ENCODE measurements at places on chromosomes 1 and 21.

DNA sequence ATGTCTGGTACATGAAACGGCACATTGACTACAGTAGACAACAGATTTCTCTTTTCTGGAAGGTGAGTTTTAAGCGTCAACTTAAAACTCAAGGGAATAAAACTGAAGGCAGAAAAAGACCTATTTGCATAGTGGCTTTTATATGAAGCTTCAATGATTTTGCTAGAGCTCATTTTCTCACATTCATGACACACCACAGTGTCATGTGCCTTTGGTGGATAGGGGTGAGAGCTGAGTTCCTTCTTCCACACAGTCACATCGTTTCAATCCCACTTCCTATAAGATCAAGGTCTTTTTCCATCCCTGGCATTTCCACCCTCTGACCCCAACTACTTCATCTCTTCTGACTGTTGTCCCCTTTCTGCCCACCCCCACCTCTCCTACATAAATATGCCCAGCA lies 31.0 kb downstream of the IL12RB2 start:
- no peak for DNase-seq

DNA sequence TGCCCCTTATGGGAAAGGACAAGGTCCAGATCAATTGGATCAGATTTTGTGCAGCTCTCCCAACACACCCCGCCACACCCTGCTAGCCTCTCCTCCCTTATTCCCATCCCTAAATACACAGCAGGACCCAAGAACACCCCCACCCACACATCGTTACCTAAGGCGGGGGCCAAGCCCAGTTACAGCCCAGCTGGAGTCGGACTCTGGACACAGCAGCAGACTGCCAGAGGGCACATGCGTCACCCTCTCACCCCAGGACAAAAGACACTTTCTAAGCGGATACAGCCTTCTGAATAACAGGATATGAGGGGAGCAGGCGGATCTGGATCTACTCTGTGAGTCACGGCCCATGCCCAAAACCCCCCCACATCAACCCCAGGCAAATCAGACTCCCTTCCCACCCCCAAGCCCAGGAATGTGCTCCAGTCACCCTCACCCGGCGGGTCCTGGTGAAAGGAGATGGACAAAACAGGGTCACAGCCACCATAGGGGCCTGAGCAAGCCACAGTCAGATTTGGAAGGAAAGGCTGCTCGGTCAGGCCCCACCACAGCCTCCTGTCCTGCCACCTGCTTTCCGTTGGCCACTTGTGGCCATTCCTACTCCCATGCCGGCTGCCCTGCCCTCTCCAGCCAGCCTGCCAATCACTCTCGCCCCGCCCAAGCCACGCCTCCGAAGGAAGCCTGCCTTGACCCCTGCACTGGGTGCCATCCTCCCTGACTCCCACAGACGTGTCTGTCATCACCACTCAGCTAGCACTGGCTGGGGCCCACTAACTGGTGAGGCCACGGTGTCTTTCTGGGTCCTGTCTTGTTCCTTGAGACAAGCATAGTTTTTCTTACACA lies 4.0 kb downstream of the S100A16 start:
- DNase-seq, result no peak

DNA sequence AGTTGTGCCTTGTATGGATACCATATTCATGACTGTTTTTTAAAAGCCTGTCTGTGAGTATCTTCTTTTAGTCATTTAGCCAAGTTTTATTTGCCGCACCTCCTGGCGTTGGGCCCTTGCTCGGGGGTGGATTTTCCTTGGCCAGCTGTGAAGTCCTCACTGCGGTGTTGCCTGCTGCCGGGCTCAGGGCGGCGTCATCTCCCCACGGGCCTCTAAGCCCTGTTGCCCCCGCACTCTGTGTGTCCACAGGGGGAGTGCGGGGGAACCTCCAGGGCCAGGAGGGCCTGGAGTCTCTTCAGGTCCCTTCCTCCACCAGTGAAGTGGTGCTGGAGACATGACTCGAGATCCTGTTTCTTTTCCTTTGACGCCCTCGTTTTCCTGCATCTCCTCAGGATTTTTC lies 65.8 kb upstream of the DIP2A start:
- no peak for DNase-seq

DNA sequence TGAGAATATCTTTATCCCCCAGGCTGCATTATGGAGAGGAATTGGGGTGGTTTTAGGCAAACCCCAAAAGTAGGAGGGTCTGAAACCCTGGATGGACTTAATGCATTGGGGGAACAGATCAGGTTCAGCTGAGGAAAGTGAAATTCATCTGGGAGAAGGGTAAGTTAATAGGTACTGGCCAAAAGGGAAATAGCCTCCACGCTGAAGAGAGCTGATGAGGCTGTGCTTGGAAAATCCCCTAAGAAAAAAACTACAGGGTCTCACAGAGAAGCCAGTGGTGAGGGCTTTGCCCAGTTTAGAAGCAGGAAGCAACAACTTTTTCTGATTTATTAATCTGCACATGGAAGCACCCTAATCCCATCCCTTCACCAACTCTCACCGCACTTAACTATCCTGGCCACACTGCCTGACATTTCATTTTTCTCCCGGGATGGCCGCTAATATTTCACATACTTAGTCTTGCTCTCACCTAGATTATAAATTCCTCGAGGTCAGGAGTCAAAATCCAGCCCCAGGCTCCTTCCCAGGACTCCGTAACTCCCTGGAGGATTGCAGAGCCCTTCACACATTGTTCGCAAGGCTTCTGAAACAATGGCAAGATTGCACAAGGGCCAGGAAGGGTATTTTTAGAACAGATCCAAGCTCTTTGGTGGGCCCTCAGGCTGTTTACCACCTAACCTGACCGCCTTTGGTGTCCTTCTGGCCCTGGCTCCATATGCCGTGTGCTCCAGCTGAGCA lies 60.9 kb upstream of the TARBP1 start:
- DNase-seq, result no peak

DNA sequence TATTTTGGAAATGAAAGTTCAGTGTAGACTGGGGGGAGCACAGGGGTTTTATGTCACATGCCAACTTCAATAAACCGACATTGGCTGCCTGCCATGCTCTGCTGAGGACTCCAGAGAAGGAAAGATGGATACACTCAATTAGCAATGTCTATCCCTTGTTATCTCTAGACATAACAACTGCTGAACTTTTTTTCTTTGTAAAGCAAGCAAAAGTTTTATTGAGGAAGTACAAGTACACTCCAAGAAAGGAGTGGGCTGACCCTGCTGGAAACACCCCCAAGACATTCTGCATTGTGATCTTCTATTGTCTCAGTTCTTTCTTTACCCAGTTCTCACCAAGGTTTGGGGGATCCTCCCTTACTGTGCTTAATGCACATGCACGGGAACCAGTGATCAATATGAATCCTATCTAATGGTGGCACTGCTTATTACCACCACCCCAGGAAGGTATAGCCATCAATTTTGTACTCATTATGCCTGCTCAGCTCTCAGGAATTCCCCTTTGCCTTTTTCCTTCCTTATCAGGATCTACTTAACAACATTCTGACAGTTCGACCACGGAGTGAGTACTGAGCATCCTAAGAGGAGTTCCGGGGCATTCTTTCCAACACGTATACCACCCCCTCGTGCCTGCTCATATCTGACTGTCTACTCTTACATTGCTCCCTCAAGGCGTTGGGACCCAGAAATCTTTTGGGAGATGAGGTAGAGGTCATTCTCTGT lies 28.7 kb downstream of the SYNJ1 start:
- DNase-seq, result no peak

DNA sequence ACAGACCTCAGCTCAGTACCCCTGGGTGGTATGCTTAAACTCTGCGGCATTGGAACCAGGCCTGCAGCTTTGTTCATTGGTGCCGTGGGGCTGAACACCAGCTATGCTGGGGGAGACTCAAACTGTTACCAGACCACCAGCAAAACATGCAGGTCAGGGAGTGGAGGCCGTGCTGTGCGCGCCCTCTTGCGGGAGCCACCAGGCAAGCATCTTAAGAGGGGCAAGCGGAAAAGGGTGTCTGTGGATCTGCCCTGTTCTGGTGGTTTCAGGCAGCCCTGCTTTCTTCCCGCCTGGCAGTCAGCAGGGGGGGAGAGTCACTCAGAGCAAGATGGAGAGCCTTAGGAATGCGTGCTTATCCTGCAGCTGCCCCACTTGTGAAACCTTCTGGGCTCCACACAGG lies 276.9 kb upstream of the ZRANB2 start:
- no peak for DNase-seq

DNA sequence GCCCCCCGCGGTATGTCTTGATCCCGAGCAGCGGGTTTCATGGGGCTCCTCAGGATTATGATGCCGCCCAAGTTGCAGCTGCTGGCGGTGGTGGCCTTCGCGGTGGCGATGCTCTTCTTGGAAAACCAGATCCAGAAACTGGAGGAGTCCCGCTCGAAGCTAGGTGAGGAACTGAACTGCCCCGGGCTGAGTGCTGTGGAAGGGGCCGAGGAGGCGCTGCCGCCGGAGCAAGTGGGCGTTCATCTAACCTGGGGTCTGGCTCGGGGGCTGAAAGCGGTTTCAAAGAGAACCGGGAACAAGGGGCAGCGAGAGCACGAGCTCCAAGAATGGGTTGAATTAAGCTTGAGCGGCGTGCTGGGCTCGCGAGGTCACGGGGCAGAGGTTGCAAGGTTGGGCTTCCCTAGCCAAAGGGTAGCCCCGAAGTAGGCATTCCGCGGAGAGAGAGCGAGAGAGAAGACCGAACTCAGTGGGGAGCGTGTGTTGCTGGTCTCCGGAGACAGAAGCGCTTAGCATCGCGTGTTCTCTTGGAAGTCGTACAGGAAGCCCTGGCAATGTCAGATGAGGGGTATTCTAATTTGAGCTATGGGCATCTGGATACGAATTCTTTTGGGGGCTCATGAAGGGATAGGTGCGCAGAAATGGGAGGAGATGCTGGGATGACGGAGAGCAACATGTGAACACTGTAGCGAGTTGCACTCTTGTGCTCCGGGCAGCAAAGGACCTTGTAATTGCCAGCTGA lies 732 bp downstream of the HS2ST1 start:
- peak; percentile 19 for DNase-seq

DNA sequence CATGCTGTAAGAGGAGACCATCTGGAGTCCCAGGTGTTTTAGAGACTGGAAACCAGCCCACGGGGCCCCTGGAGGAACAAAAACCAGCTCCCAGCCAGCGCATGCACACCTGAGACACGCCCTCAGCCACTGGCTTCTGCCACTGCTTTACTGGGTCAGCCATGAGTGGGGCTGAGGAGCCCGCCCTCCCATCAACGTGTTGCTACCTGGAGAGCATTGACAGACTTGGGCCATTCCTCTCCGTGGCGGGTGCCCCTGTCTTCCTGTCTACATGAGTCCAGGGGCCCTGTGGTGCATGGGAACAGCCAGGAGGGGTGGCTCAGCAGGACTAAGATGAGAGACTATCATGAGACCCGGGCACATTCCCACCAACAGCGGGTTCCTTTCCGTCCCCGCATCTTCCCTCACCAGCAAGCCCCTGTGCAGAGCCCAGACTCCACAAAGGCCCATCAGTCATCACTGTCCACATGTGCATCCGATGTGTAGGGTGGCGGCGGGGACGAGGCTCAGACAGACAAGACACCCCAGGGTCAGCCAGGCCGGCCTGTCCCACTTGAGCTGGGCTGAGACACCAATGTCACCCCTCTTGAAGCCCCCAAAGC lies 45.4 kb upstream of the POFUT2 start:
- no peak for DNase-seq

- no peak for DNase-seq
Observed at GRCh38 chr1:43526002-43526401, 4.7 kb upstream of the PTPRF start.

DNA sequence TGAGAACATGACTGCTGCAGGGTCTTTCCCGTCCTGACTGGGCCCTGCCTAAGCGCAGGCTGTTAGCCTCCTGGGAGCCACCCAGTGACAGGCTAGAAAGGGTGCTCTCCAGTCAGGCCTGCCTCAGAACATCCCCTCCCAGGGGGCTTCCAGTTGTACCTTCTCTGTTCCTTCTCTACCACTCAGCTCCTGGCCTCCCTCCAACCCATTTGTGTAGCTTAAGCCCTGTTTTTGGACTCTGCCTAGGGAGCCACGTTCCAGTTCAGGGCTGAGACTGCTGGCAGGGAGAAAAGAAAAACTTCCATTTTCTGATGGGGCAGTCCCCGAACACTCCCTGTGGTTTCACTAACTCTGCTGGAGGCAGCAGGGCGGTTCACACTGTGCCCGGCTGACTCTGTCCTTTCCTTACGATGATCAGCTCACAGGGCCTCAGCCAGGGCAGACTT lies 15.3 kb upstream of the POU3F1 start:
- no peak for DNase-seq

GRCh38 chr1:159953536-159954515 lies at the start of gene SLAMF9:
TSS of gene SLAMF9 (minus strand) at chr1:159954237. CDS start at chr1:159954137, 100 bp downstream.
- no peak for DNase-seq

DNA sequence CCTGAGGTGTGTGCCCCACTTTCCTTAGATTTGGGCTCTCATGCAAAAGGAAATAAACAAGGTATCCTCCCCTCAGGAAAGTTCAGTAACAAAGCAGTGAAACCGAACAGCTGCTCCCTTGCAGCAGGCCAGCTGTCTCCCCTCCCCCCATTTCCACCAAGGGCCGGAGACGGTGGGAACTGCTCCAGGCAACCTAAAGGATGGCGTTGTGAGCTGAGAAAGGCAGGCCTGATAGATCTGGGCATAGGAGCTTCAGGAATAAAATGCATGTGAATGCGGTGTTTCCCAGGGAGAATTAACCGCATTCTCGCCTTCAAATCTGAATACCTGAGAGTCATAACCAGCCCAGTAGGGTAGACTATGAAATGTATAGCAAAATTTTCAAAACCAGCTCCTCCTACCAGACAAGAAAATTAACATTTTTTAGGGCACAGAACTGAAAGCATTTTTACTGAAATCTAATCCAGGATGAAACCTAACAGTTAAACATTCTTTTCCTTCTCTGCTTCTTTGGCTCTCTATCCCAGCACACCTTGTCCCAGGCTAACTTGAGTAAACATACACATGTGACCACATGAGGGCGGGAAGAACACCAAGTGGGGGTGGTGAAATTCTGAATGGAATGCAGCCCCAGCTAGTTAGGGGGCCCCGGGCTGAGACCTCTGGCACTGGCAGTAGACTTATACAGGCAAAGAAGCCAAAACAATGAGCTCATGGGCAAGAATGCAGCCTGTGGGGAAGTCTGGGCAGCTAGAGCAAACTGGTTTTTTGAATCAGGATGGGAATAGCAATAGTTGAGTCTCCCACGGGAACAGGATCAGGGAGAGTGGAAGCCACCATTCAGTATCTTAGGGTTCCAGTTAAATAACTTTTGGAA lies 11.5 kb downstream of the MCL1 start:
- no peak for DNase-seq

- no peak for DNase-seq
Observed at GRCh38 chr21:42437786-42438185, 34.1 kb downstream of the UBASH3A start.

DNA sequence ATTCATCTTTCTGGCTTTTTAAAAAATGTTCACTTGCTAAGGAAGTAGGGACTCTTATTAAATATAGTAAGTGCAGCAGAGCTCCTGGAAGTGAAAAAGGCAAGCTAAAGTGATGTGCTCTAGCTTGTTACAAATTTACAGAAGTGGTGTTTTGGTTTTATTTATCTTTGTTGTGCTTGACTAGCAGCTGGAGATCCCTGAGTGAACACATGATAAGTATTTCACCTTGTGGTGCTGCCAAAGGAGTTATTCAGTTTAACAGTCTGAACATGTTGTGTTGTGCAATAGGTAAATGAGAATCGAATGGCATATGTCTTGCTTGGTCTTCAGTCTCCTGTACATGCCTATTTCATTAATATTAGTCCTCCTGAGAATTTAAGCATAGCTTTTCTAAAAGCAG lies 315.7 kb downstream of the TPR start:
- no peak for DNase-seq

GRCh38 chr1:182217071-182217470 lies 155.6 kb upstream of the ZNF648 start:
- DNase-seq, result no peak

GRCh38 chr1:161382214-161383019 lies 14.7 kb upstream of the CFAP126 start:
- no peak for DNase-seq

- DNase-seq, result no peak
Observed at GRCh38 chr21:37436174-37436573, 69.6 kb downstream of the DYRK1A start.

Data from stimulated activated CD8-positive, alpha-beta memory T cell treated with anti-CD3 and anti-CD28 coated beads, Interleukin-15, amount 100 ng/mL, for 1 hour (primary cell).